ENCODE measurements at places on chromosomes 2 and 18. TPM values are rescaled to one million over a fixed set of nuclear protein-coding genes. Genes with fewer than 3 reads are reported as not detected.

Gene GNAL
- total RNA-seq: 4.3 TPM

Gene VWC2L
- not detected for total RNA-seq

Gene EDAR
- total RNA-seq: 0.51 TPM

Gene MYCN
- 1.1 TPM for total RNA-seq

Gene RGPD3
- total RNA-seq: 0.13 TPM

Gene DNAJB2
- total RNA-seq: 57.0 TPM

Gene LCT
- total RNA-seq: not detected

Gene CIDEA
- not detected for total RNA-seq

Gene ASB3
- total RNA-seq: 13.3 TPM

Gene SUPT7L
- total RNA-seq: 23.7 TPM

Gene LYPD1
- total RNA-seq: 158 TPM

Gene MTIF2
- 18.9 TPM for total RNA-seq

Gene DHRS9
- not detected for total RNA-seq

Gene SFT2D3
- total RNA-seq: 8.5 TPM

Gene ELP2
- total RNA-seq: 30.3 TPM

Gene CELF4
- total RNA-seq: not detected

Gene CDCA7
- total RNA-seq: 7.4 TPM

Gene ASXL3
- total RNA-seq: 0.33 TPM

Gene BOLL
- total RNA-seq: not detected

Gene SEPTIN10
- total RNA-seq: 34.1 TPM

Gene RFTN2
- total RNA-seq: 0.16 TPM
